AG08396 (cell line): ENCODE measurements at places on chromosomes 13 and 19.
A peak's percentile ranks its signal among the peaks of the same experiment; 100 is the strongest.

GRCh38 chr13:38262211-38262610 lies 87.4 kb upstream of the UFM1 start:
- DNase-seq = no peak

GRCh38 chr13:30904043-30904442 lies 2.0 kb upstream of the MEDAG start:
- no peak for DNase-seq

DNA sequence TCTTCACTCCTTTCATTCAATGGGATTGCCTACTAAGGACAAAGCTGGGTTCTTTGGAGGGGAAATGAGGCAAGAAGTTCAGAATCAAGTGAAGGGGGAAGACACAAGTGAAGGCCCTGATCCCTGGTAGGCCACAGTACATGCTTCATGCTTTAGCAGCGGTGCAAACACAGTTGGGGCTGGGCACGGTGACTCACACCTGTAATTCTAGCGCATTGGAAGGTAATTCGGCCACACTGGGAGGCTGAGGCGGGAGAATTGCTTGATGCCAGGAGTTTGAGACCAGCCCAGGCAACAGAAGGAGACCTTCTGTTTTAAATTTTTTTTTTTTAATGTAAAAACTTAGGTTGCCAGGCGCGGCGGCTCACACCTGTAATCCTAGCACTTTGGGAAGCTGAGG lies 23.4 kb upstream of the GATAD2A start:
- DNase-seq = no peak

- peak; percentile 84 for DNase-seq
Measured at GRCh38 chr13:114032126-114032799, 58.4 kb upstream of the C13orf46 start.

GRCh38 chr13:99086267-99087097 lies 108.6 kb upstream of the DOCK9 start:
- DNase-seq = peak; percentile 86

- no peak for DNase-seq
Measured at GRCh38 chr13:25490236-25490635, 118.5 kb downstream of the ATP8A2 start.

GRCh38 chr19:4077800-4078684 lies 11.3 kb upstream of the ZBTB7A start:
- peak; percentile 58 for DNase-seq

DNA sequence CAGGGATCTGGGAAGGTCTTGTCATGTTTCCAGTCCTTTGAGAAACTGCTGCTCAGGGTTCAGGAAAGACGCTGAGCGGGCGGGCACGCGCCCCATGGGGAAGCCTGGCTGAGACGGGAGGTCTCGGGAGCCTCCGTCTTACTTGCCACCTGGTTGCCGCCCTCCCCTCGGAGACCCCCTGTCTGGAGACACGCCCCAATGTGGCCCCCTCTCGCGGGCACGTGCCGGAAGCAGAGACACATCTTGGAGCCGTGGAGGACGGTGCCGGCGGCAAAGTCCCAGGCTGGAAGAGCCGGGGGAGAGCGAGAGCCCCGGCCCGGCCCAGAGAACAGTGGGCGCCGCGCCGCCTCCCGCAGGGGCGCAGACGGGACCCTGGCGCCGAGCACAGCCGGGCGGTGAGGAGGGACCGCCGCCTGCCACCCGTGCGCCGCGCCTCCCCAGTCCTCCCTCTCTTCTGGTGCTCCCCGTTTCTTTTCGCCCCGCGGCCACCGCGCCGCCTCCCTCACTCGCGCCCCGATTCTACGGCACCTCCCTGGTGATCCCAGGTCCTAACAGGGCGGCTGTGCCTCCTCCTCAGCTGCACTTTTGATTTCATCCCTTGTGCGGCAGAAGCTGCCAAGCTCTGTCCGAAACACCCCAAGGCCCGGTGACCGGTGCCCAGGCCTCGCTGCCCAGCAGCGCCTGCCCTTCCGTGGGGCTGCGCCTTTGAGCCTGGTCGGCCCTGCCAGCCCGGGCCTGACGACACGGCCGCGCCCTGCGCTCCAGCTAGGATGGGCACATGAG lies 15.5 kb downstream of the GJB2 start:
- no peak for DNase-seq

- DNase-seq = no peak
Measured at GRCh38 chr19:5026706-5027273, 57.9 kb downstream of the KDM4B start.

DNA sequence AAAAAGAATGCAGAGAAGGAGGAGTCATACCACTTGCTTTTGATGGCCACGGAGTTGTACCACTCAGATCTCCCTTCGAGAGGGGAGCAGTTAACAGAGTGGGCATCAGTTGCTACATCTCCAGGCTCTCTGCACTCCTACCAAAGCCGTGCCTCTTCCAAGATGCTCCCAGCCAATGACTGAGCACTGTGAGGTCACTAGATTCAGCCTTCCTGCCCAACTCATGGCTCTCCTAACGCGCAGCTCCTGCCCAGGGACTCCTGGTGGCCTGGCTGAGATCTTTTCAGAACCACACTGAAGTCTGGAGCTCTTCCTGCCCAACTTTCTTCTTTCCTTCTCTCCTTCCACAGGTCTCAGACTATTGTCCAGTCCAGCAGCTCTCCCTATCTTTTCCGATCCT lies 66.7 kb downstream of the LHFPL6 start:
- DNase-seq = no peak

DNA sequence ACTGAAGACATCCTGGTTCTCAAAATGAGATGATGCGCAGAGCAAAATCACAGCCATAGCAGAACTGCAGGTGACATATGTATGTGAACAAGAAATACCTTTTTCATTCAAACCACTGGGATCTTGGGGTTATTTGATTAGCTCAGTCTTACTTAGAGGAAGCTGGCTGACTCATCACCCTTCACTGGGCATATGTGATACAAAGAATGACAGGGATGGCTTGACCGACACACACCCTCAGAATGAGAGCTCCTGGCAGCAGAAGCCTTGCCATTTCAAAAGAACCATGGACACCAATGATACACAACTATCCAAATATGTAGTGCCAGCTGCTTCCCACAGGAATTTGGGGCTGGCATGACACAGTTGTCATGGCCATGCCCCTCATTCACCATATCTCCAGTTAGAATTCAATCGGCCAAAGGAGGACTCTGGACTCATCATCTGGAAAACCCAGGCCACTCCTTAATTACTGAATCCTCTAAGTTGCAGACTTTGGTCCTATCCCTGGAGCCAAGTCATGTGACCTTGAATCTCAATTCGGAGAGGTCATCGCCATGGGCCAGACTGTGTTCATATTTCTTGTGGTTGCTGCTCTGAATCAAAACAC lies 115.8 kb downstream of the KATNAL1 start:
- peak; percentile 24 for DNase-seq

DNA sequence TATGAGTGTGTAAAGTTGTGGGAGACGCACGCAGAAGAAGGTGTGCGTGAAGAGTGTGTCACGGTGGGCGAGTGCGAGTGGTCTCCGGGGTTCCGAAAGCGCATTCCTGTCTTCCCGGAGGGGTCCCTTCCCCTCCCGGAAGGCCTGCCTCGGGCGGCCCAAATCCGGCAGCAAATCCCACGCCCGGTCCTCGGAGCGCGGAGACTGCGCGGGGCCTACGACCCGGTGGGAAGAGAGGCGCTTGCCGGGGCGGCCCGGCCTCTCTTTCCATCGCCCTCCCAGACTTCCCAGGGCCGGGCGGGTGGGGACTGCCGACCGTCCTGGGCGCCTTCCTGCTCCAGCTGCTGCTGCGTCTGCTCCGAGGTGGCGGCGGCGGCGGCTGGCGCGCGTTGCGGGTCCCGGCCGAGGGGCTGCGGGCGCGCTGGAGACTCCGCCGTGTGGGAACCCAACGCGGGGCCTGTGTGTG lies 2.1 kb downstream of the ZIC5 start:
- DNase-seq = no peak

DNA sequence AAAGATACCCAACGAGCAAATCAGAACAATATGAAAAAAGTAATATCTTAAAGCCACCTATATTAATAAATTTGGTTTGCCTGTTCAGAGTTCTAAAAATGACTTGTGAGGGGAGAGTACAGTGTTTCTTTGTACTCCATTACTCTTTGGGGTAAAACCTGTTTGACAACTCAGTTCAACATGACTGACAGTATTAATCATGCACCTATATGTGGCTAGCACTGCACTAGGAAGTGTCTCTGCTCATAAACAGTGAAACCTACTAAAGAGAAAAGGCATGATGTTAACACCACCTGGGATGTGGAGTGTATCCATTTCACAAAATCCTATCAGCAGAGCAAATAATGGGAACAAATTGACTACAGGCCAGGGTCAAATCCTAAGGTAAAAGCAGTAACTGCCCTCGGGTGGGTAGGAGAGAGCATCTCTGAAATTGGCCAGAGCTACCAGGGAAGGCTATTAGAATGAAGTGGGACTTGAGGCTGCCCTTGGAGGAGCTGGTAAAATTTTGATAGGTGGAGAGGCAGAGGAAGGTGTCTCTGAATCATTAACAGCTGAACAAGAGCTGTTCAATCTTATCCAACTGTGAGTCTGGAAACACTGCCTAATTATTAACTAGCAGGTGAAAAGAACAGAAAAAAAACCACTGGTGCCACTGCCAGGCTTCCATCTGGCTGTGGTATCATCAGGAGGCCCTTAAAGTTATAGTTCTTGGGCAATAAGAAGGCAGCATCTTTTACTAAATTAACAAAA lies 365.1 kb downstream of the DNAJC15 start:
- no peak for DNase-seq
